ENCODE measurements at places on chromosomes 16 and 17.

DNA sequence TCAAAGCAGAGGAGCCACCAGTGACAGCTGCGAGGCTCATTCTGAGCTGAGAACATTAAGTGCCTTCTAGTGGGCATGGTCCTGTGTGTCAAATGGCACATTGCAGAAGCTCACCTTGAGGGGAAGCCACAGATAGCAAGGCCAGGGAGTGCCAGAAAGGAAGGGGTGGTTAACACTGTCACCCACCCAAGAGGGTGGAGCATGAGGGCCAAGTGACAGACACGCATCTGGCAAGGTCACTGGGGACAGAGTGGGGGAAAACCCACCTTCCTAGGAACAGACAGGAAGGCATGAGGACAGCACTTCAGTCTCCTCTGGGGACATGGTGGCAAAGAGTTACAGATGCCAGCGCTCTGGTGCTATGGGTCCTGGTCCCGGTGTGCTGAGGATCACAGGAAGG is 22.1 kb downstream of the NUBP1 start:
- DNase-seq = no peak

DNA sequence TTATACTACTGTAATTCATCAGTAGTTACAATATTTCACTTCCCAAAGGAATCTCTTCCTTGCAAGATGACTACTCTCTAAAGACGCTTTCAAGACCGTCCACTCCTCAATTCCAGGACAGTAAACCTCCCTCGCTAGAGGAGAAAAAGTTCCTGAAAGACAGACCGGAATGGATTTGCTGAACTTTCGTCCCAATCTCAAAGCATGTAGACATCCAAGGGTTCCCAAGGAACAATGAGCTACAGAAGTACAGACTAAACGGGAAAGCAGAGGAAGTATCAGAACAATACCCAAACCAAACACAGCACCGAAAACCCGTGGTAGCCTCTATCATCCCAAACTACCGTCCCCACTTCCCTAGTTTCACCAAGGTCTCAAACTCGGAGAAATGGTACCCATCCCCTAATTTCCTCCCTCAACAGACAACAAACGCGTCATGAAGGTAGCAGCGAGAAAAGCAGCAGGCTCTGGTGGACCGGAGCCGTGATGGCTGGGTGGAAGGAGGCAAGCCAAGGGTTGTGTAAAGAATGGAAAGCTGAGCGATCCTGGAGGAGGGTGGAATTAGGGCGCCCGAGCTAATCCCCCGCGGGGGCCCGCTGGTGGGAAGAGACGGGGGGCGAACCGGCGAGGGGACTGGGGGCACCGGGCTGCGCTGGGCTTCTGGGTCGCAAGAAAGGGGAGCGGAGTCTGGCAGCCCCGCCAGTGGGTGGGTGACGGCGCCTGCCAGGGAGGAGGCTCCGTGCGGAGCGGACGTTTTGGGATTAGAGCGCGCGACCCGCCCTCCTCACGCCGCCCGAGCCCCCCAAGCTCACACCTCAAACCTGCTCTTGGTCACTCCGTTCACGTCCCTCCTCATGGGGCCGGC is 647 bp downstream of the FBXL20 start:
- DNase-seq = no peak

GRCh38 chr17:75550139-75550465 is 24.6 kb downstream of the LLGL2 start:
- no peak for DNase-seq

GRCh38 chr16:72946474-72947194 is 101.3 kb downstream of the ZFHX3 start:
- no peak for DNase-seq

- no peak for DNase-seq
Measured at GRCh38 chr16:16150117-16150877, 73.0 kb downstream of the ABCC6 start.

- DNase-seq = no peak
Measured at GRCh38 chr17:1705004-1705403, 5.2 kb downstream of the TLCD2 start.

GRCh38 chr16:28974007-28974436 is 556 bp upstream of the SPNS1 start:
- DNase-seq = no peak

- no peak for DNase-seq
Measured at GRCh38 chr16:48617711-48618148, 7.8 kb upstream of the N4BP1 start.

GRCh38 chr16:57039148-57039812 is 49.9 kb downstream of the NLRC5 start:
- DNase-seq = no peak

- no peak for DNase-seq
Measured at GRCh38 chr17:41322094-41322902, 6.8 kb upstream of the KRTAP17-1 start.

GRCh38 chr17:73932216-73932749 is 271.2 kb upstream of the RPL38 start:
- DNase-seq = no peak

DNA sequence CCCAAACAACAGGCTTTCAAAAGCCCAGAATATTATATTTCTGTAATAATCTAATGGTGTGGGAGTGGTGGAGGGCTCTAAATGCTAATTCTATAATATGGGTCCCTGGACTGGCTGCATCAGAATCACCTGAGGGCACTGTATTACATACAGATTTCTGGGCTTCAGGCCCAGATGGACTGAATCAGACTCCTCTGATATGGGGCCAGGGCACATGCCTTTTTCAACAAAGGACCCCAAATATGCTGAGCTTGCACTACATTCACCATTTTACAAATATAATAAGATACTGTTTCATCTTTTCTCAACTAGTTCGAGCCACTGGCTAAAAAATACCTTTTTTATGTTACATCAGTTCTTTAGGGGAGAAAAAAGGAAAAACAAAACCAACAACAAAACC is 309.7 kb downstream of the MAP2K6 start:
- no peak for DNase-seq

- DNase-seq = no peak
Measured at GRCh38 chr16:30354423-30355143, 525 bp downstream of the CD2BP2 start.

All from NCI-H187 treated with DMSO at 0.1 percent for 48 hours (cell line).